ENCODE measurements at places on chromosomes 1 and 21.
A peak's percentile ranks its signal among the peaks of the same experiment; 100 is the strongest.

DNA sequence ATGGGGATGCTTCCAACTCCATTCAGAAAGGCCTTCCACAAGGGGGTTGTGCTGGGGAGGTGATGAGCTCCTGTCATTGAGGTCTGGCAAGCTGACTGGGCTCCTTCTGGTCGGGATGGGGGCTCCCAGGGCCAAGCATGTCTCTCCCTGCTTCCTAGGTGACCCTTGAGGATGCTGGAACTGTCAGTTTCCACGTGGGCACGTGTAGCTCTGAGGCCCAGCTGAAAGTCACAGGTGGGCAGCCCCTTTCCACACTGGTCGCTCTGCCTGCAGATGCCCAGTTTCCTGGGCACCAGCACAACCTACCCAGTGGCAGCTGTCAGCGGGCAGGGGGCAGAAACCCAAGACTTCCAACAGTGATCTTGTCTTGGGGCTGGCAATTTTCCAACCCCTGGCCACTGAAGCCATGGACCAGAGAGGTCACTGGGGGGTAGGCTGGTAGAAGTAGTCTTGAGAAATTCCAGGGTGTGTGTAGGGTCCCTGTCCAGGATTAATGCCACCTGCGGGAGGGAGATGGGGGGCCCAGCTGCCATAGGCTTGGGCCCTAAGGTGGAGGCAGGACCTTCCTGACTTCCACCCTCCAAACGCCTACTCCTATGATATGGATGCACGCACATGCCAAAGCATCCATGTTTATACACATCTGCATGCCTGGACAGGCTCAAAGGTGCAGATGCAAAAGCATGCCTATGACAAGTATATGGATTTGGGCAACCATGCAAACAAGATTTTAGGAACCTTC, 97.1 kb downstream of the TRIM11 start:
- DNase-seq, result no peak

DNA sequence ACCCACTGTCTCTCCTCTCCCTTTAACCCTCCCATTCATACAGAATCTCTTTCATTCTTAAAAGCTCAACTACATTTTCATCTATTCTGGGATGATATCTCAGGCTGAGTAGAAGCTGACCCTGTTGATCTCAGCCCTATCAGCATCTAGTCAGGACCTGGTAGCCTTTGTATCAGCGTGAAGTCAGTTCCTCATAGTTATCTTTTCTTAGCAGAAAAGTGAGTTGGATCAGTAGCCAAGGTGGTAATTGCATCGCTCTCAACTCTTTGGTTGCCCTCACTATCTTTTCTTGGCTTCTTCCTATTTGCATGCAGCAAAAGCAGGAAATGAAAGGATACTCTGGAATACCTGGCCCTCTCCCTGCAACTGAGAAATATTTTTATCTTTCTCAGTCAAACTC, 13.6 kb upstream of the GOLT1A start:
- no peak for DNase-seq

GRCh38 chr1:29849991-29850757, 613.9 kb downstream of the PTPRU start:
- DNase-seq, result no peak

GRCh38 chr1:147496571-147497210, 44.6 kb upstream of the BCL9 start:
- DNase-seq, result no peak

DNA sequence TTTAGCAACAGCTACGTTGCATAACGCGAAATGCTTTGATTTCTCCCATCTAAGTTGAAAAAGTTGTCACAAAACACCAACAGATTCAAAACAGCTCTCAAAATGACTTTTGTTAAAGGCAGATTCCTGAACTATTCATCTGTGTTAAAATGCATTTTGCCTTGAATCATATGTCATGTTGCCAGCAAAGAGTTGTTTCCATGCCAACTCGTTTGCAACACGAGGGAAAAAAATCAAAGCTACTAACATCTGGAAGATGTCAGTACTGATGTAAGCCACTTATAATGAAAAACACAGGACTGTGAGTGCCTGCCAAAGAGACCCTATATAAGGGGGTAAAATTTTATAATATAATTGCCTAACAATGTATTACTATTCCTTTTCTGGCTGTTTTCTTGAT, 182.7 kb upstream of the PTBP2 start:
- peak; percentile 39 for DNase-seq

Measured in large intestine (tissue), 12 donors.